NCI-H1417 (cell line): ENCODE measurements at places on chromosomes 4 and X.

- DNase-seq, result no peak
Measured at GRCh38 chr4:133474501-133474900, 325.4 kb downstream of the PCDH10 start.

DNA sequence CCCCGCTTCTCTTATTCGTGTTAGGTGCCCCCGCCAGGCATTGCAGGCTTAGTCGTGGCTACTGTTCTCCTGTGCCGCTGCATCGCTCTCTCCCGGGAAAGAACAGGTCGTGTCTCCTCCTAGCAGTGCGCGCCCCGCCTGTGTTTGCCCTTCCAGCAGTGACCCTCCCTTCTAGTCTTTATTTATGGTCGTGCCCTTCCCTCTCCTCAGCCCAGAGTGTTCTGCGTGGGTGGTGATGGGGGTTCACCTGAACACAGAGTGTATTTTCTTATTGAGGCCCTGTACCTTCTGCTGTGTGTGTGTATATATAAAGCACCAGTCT, 15.2 kb downstream of the USP11 start:
- DNase-seq, result no peak

- no peak for DNase-seq
Measured at GRCh38 chr4:31748382-31748781, 1028.2 kb downstream of the PCDH7 start.

GRCh38 chrX:17788439-17788838, 51.1 kb downstream of the SCML1 start:
- peak; percentile 78 for DNase-seq

- DNase-seq, result no peak
Measured at GRCh38 chr4:42360256-42360669, 37.0 kb upstream of the SHISA3 start.

- DNase-seq, result peak; percentile 4
Measured at GRCh38 chr4:6504900-6505496, 32.6 kb upstream of the PPP2R2C start.

- DNase-seq, result no peak
Measured at GRCh38 chr4:25330905-25331808, 18.6 kb downstream of the ZCCHC4 start.

DNA sequence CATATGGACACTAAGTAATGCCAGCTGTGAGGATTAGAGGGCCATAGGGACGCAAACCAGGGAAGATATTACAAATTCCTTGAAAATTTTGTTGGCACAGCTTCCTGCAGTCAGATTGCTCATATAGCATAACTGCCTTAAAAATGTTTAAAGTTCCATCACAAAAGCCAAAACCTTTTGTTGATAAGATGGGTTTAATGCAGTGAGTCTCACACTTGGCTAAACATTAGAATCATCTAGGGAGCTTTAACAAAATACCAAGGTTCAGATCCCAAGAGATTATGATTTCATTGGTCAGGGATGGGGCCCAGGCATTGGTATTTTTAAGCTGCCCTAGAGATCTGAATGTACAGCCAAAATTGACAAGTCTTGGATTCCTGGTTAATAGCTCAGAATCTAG, 376.5 kb upstream of the MAD2L1 start:
- no peak for DNase-seq

GRCh38 chrX:3951859-3952258, 238.4 kb upstream of the PRKX start:
- no peak for DNase-seq

- no peak for DNase-seq
Measured at GRCh38 chr4:153428941-153429475, 37.2 kb upstream of the TMEM131L start.

DNA sequence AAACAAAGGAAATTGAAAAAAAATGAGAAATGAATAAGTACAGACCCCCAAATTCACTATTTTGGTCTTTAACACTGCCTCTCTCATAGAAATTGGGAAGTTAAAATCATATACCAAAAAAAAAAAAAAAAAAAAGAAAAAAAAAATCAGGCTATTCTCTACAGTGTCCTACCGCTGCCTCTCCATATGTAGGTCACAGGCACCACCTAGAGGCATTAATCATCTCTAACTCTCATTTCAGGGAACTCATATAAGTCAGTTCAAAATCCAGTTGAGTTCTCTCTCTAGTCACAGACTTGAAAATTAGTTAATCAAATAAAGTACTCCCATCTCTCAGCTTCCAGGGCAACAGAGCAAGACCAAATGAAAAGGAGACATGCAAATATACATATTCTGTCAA, 47.9 kb downstream of the COX18 start:
- peak; percentile 4 for DNase-seq

DNA sequence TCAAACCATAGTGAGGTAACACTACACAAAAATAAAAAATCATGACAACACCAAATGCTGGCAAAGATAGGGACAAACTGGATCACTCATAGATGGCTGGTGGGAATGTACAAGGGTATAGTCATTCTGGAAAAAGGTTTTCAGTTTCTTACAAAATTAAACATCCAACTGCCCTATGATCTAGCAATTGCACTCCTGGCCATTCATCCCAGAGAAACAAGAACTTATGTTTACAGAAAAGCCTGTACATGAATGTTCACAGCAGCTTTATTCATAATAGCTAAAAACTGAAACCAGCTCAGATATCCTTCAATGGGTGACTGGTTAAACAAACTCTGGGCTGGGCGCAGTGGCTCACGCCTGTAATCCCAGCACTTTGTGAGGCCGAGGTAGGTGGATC, 43.3 kb downstream of the NYX start:
- no peak for DNase-seq

- no peak for DNase-seq
Measured at GRCh38 chr4:155629183-155629825, 37.3 kb upstream of the GUCY1A1 start.

- no peak for DNase-seq
Measured at GRCh38 chr4:123479944-123480343, 83.3 kb downstream of the SPRY1 start.

DNA sequence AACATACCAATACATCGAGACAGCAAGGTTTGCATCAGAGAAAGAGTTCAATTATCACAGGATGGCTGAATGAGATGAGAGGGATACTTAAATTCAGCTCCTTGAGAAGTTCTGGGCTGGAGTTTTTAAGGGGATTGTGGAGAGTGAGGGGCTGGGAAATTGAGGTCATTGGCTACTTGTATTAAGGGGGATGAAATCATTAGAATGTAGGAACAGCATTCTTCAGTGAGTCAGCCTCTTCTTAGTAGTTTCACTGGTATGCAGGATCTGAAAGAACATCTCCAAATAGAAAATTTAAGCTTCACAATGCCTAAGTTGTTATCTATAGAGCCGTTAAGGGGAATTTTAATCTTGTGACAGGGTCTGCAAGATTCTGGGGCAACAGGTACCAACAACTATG, 211.6 kb upstream of the TAPT1 start:
- DNase-seq, result no peak

DNA sequence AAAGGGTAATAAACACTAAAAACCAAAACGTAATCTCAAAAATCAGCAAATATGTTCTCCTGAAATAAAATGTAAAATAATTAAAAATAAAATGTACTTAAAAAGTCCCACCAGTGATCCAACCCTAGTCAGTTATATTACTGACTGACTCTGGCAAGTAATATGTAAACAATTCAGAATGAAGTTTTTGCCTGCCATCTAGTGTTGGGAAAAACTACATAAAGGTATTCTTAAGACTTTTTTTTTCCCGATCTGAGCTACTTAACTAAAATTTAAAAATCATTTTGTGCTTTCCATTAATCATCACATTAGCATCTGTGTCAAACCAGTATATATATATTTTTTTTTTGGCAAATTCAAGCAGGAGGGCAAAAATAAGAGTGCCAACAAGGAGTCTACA, 24.0 kb downstream of the RCHY1 start:
- peak; percentile 50 for DNase-seq

- no peak for DNase-seq
Measured at GRCh38 chr4:187141101-187141500, 417.4 kb upstream of the FAT1 start.

DNA sequence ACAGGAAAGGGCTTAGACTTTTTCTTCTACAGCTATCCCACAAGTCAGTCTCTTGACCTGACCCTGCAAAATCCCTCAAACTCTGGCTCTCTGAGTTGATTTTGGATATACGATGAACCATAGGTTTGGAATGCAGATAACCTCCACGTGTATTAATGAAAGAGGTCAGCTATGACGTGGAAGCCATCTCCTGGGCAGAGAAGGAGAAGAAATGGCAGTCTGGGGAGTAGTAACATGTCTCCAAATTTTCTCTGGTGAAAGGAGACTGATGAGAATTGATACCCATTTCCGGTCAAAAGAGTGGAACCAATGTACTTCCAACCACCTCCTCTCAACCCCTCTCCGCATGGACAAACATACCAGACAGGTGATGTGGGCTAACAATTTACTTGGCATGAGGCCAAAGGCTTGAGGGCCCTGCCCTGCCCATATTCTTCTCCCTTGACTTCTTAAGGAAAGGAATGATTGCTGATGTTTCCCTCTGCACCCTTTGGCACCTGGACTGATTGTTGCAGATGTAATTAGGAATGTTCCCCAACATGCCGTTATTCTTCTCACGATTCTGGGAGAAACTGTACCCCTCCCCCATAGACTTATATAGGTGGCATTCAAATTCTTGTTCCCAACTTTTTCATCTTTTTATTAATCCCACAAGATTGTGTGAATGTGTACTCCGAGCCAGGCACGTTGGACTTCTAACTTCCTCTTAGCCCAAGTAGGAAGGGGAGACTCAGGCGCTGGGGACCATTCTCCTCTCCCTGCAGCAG, 580 bp upstream of the PLS3 start:
- peak; percentile 69 for DNase-seq

DNA sequence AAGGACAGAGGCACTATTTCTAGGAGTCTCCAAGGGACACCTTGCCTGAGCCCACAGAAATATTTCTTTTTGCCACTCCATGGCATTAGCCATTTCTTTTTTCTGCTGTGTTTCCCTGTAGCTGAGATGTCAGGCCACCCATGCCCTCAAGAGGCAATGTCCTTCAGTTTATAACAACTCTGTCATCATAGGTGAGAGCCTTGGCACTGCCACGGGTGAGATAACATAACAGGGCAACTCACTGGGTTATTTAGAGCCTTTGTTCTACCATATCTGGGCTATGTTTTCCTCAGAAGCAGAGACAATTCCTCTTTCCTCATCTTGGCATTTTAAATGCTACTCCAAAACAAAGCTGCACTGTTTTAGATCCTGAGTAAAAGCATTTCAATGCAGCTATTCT, 99.9 kb upstream of the MAOA start:
- no peak for DNase-seq

GRCh38 chrX:119654112-119654531, 38.8 kb downstream of the SEPTIN6 start:
- DNase-seq, result no peak
